Fibroblast of skin of left quadriceps (primary cell): ENCODE measurements at places on chromosomes 5 and 9.

- no peak for DNase-seq
Observed at GRCh38 chr5:6611334-6612256, 21.2 kb downstream of the NSUN2 start.

- no peak for DNase-seq
Observed at GRCh38 chr9:84343111-84343521, 2.6 kb upstream of the SLC28A3 start.

DNA sequence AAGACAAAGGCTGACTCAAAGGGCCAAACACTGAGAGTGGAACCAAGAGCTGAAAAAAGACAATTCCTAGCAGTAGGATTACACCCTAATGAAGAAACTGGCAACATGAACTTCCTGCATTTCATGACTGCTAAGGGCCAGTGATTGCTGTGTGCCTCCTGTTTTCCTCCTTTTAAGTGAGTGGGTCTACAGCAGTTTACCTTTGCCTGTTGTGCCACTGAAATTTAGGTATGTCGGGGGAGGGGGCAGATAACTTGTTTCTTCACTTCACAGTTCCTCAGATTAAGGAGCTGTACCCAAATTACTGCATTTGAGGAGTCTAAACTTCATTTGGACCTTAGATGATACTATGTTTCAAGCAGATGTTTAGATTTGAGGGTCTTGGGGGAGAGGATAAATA, 191.7 kb downstream of the MCTP1 start:
- DNase-seq: no peak

- DNase-seq: no peak
Observed at GRCh38 chr9:99213197-99213596, 8.5 kb downstream of the ALG2 start.

GRCh38 chr5:151076616-151077015, 4.2 kb downstream of the TNIP1 start:
- no peak for DNase-seq

DNA sequence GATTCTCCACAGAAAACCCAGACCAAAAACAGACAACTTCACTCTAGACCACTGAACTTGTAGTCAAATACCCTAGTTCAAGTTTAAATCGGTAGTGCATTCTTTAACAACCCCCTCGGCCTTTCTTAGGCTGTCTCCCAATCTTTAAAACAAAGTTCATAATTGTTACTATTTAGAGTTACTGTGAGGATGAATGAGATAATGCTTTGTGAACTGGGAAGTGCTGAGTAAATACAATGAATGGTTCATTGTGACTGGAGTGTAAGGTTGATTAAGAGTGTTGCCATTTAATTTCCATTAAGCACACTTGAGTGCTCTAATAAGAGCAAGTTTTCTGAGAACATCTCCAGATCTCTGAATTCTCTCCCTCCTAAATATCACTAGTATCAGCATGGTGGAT, 228.8 kb upstream of the PIK3R1 start:
- DNase-seq: no peak

DNA sequence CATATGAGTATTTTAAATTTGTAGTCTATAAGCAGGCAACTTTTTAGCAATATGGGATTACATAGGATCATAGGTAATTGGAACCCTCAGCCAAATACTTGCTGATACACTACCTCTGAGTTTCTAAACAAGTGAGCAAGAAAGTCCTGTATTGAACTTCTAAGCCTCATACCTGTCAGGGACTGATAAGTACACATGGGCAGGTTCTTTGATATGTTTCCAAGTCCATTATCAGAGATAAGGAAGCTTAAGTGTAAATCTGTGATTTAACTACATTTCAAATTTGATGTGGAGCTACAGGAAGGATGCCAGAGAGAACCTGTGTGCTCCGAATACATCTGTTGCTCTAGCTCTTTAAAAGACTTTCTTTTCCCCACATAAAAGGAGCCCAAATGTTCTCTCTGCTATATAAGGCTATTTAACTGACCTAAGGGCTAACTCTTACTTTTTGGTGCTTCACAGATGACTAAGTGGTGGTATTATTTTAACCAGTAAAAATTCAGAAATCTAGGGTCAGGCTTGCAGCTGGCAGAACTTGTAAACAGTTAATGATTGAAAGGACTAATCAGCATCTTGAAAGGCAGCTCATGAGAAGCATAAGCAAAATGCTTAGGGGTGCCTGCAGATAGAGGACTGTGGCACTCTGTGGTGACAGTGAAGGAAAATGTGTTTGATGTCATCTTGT, 228.6 kb downstream of the NR3C1 start:
- no peak for DNase-seq

DNA sequence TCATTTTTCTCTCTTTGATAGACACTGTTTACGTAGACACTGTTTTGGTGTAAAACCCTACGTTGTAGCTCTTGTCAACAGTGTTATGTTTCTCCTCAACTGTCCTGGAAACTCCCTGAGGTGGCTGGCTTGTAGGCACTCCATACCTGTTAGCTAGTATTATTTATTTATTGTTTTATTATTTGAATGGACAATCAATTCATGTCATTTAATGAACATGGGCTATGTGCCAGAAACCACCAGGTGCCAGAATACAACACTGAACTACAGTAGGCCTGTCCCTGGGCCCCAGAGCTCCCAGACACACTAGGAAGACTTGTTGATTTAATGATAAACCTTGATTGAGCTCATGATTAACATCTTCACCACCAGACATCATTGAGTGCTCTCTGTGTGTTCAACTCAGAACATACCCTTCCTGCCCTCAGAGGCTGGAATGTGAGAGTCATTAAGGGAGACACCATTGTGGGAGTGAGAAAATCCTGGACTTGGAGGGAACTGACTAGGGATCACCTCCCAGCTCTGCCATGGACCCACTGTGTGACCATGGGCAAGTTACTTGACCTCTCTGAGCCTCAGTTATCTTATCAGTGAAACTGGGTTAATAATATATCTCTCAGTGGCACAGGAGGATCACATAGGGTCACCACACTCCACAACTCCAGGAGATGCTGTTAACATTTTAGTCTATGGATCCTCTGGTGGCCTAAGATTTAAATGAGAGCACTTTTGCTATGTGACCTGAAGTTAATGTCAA, 19.2 kb downstream of the IRF1 start:
- no peak for DNase-seq

DNA sequence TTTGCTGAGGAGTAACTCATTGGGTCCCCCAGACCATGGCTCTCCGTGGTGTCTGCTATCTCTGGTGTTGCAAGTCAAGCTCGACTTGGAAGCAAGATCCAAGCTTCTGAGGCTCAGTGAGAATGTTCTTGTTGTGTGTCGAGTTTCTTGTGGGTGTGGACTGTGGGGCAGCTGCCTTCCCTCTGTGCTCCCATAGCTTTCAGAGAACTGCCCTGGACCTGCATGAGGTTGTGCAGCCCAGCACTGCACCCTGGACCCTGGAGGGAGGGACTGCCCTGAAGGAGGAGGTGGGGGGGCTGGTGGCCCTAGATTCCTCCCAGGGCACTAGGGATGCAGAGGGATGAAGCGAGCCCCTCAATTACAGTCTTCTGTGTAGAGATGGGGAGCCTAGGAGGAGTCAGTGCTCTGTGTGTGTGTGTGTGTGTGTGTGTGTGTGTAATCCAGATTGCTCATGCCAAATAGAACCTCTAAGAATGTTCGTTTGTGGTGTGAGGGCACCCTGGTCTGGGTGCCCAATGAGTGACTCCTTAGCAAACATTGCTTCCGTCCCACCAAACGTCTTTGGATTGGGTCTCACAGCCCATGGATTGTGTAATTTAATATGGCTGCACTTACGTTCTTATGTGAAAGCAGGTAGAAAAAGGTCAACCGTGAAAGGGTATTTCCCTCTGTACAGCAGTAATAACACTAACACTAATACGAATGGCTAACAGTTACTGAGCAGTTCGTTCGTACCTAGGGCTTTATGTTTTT, 143.3 kb upstream of the LMX1B start:
- no peak for DNase-seq

DNA sequence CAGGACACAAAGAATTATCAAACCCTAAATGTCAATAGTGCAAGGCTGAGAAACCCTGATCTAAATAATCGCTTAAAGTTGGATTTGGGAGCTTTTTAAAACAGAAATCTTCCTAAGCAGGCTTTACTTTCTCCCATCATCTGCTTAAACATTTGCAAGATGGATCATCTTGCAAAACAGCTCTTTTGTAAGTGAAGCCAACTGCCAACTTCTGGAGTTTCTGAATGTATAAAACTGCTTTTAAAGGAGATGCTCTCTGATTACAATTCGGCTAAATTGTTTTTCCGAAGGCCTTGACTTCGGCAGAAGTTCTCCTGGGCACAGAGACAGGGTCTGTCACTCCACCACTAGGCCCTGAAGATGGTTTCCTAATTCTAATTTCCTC, 1.3 kb downstream of the PTPN3 start:
- no peak for DNase-seq

DNA sequence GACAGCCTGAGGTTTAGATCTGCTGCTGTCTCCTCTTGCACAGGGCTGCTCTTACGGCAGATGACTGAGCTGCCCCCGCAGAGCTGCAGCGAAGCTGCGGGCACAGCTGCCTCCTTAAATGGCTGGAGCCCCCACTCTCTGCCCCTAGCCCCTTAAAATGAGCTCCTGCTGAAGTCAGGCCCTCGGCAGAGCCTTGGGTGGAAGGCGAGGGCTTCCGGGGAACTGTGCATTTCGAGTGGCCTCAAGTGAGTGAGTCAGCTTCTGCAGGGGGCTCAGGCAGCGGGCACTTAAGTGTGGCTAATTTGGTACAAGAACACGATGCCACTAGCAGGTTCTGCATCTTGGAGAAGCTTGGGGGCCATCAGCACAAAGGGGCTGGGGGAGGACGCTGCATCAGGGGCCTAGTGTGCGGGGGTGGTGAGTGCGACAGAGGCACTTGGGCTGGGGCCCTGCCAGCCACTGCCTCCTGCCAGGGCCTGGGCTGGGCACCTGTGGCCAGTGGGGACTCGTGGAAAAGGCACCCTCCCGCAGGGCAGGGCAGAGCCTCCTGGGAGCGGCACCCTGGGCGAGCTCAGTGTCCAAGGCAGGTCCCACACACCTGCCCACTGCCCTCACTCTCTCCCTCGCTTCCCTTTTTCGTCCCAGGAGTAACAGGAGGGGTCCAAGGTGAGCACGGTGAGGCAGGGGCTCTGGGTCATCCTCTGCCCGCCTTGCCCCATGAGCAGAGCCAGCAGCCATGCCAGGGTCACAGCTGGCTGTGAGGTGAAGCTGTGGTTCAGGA, 28.8 kb upstream of the RNU6ATAC start:
- no peak for DNase-seq

DNA sequence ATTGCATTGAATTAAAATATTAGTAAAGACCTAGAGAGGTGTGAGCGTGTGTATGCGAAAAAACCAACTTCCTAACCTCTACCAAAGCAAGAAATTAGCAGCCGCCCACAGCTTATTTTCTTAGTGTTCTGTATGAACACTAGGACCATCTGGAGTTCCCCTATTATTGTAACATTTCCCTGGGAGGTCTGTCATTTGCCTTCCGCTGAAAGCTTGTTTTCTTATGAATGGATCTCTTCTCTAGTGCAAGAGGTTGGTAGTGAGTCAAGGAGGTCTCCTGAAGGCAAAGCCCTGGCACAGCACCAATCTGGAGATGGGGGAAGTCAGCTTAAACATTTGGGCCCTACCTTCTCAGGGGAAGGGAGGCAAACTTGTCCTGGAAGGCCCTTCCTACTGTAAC, 10.8 kb downstream of the TNFSF8 start:
- DNase-seq: no peak

DNA sequence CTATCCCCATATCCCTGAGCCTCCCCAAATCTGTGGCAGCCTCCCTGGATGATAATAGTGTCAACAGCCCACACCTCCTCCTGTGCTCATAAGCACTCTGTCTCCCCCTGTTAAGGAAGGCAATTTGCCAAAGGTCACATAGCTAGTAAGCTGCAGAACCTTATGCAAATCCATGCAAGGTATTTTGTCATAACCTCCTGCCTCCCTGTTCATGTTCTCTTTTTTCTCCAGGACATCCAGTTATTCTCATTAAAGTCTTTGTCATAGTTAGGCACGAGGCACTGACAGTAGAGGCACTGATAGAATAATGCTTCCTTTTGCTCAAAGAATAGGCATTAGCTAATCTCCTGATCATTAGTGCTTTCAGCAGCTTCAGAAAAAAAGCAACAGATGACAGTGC, 10.2 kb upstream of the AUH start:
- DNase-seq: no peak

- no peak for DNase-seq
Observed at GRCh38 chr5:139251281-139251687, 42.3 kb upstream of the MATR3 start.

DNA sequence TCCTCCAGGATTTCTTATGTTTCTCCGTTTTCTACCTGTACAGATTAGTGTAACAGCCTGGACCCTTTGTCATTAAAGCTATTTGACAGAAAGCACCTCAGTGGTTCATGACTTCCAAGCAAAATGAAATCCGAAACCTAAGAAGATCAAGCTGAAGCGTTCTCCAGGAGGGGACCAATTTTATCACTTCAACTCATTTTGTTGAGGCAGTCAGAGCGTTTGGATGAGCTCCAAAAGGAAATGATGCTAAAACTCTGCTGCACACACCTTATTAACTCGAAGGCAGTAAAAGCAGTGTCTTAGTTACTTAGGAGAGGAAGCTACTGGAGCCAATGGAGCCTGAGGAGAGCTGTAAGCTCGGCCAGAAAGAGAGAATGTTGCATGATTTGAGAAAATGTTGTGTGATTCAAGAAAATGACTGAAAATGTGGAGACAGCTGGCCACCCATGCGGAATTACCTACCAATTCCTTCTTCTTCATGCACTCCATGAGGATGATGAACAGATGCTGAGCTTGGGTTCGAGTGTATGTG, 346.7 kb upstream of the KLF9 start:
- DNase-seq: no peak

DNA sequence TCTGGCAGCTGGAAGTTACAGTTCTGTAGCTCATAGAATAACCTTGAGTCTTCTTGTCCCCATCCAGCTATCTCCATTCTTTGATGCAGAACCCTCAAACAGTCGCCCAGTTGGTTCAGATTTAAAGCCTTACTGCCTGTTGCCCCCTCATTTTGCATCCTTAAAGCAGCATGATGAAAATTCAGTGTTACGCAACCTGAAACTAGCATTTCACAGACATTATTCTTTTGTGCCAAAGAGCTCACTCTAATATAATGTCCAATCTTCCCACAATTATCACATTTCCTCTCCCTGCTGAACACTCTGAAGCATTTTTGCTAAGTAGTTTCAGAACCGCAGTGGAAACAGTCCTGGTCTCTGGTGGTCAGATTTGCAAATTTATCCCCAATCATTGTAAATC, 318.0 kb downstream of the PSAT1 start:
- no peak for DNase-seq

GRCh38 chr5:73705364-73705763, 79.4 kb downstream of the ARHGEF28 start:
- no peak for DNase-seq

GRCh38 chr9:22682961-22683699, 236.5 kb downstream of the DMRTA1 start:
- DNase-seq: peak; percentile 77

DNA sequence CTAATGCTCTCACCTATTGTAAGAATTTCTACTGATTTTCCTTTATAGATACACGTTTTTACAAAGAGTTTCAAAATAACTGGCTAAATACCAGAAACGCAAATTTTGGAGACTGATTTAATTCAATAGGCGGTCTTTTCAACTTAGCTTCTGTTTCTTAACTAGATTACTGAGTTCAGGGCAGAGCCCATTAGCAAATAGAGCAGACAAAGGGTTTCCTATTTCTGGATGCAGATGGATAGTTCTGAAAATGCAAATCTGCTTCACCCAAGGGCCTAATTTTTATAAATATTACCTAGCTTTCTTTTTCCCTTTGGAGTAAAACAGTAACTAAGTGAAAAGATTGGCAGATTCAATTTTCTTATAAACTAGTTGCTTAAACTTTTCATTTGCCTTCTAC, 13.6 kb upstream of the KIAA1958 start:
- no peak for DNase-seq
